ENCODE measurements at places on chromosomes 1 and 21.

DNA sequence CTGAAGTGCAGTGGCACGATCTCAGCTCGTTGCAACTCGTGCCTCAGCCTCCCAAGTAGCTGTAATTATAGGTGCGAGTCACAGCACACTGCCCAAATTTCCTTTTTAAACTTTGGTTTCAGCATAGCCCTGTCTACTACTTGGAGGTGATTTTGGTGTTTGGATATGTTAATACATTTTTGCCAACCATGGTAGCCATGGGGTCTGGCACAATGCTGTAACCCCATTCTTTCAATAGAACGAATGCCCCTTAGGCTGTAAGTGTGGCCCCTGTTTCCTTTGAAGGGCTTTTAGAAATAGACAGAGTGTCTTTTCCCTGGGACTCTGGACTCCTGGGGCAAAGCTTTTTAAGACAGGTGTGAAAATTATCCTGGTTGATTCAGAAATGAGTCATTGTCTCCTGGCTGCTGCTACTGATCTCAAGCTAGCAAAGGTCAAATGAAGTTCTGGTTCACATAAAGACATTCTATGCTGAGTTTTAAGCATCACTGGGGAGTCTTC lies 141.1 kb upstream of the RUNX1 start:
- DNase-seq = no peak

- no peak for DNase-seq
Measured at GRCh38 chr1:241413386-241413785, 56.4 kb upstream of the RGS7 start.

- peak; percentile 54 for DNase-seq
Measured at GRCh38 chr1:157574836-157575235, 22.5 kb upstream of the FCRL5 start.

DNA sequence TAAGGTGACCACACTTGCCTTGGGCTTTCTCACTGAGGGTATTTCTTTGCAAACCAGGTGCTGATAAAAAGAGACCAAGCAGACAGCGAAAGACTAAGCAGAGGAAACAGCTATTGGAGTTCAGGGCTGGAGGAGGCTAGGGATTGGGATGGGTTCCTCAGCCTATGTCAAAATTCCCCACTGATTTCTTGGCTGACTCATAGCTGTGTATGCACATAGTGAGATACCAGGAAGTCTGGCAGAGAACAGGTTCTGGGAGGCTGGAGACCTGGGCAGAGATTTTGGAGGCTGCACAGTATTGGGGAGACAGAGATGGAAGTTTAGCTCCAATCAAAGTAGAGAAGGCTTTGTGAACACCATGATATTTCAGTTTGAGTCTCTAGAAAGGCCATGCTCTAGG lies 25.3 kb downstream of the YARS1 start:
- no peak for DNase-seq

- no peak for DNase-seq
Measured at GRCh38 chr1:77310924-77311323, 29.1 kb downstream of the AK5 start.

- DNase-seq = no peak
Measured at GRCh38 chr1:76023669-76024435, 50.7 kb upstream of the ST6GALNAC3 start.

- DNase-seq = no peak
Measured at GRCh38 chr1:246794828-246795671, 70.8 kb downstream of the SCCPDH start.

DNA sequence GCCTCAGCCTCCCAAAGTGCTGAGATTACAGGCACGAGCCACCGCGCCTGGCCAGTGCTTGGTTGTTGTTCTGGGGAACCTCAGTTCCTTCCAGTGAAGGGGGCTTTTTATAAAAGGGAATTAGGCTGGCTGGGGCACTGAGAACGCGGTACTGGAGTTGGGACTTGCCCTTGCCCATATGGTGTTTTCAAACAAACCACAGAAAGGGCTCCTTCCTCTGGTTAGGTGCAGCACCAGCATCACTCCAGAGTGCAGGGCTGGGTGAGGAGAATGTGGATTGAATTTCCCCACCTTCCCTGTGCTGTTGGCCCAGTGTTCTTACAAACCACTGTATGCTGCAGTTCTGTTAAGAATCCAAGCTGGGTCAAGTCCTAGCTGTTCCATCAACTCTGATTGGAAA lies 5.3 kb downstream of the MAN1C1 start:
- no peak for DNase-seq

- peak; percentile 76 for DNase-seq
Measured at GRCh38 chr1:158203693-158204457, 23.2 kb downstream of the CD1D start.

DNA sequence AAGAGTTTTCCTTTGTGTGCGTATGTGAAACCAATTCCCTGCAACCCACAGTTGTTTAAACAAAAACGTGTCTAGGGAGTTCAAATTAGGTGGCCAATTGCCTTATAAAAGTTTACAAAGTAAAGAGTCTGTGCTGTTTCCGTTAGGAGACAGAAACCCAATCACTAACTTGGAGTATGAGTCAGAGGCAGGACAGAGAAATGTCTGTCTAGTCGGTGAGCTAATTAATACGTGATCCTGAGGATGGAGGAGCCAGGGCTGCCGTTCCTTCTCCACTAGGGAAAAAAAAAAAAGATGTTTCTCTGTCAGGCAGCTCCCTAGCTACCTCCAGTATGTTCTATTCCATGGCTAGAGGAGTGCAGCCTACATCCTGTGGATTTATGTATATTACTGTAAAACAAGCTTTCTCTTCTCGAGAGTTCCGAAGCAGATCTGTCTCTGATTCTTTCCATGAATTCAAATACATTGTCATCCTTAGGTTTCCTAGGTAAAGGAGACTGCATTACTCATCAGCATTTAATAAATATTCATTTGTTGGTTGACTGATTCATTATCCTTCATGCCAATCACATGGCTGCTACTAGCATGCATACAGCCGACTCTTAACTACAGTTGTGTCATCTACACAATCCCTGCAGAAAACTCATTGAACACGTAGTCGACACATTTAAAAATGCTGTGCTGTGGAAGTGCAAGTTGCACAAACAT lies 430.6 kb downstream of the KIF26B start:
- DNase-seq = no peak

- no peak for DNase-seq
Measured at GRCh38 chr1:47931395-47931794, 65.8 kb downstream of the TRABD2B start.

GRCh38 chr1:229869687-229870086 lies 197.4 kb upstream of the GALNT2 start:
- no peak for DNase-seq

DNA sequence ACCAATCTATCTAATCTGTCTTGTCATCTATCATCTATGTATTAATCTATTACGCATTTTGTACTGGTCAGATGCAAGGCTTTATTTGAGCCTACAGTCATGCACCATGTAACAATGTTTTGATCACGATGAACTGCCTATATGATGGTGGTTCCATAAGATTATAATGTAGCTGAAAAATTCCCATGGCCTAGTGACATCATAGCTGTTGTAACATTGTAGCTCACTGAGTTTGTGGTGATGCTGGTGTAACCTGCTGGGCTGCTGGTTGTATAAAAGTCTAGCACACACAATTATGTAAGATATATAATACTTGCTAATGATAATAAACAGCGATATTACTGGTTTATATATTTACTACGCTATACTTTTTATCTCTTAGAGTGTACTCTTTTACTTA lies 64.8 kb upstream of the IGSF5 start:
- no peak for DNase-seq

DNA sequence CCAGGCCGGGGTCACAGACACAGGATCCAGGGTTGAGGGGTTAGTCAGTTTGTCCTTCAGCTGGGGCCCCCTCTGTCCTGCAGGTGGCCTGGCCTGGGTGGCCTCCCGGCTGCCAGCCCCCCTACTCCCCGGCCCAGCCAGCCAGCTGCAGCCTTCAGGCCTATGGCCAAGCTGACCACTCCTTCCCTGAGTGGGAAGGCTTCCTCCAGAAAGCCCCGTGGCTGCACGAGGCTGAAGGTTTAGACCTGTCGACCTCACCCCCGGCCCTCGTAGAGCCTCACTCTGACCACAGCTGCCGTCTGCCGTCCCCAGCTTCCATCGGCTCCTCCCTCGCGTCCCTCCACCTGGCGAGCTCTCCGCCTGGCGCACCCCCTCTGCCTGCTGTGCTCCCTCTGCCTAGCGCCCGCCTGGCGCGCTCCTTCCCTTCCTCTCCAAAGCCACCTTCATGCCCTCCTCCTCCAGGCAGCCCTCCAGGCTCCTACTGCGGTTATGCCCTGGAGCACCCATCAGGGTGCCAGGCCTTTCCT lies 9.6 kb downstream of the TTLL10 start:
- DNase-seq = peak; percentile 13

- DNase-seq = no peak
Measured at GRCh38 chr1:79128722-79129121, 122.2 kb upstream of the ADGRL4 start.

GRCh38 chr1:220572416-220572815 lies 44.5 kb downstream of the MARK1 start:
- no peak for DNase-seq

- DNase-seq = no peak
Measured at GRCh38 chr1:238823416-238823815, 563.0 kb upstream of the CHRM3 start.

DNA sequence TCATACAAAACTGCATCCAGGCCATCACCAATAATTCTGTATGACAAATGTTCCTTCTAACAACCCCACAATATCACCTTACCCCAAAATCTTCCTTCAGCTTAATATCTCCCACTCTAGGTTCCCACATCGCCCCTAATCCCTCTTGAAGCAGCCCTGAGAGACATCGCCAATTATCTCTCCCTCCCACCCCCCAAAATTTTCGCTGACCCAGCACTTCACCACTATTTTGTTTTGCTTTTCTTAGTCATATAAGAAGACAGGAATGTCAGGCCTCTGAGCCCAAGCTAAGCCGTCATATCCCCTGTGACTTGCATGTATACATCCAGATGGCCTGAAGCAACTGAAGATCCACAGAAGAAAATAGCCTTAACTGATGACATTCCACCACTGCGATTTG lies 126.3 kb downstream of the ADGRL4 start:
- no peak for DNase-seq

- DNase-seq = no peak
Measured at GRCh38 chr1:83765125-83765524, 233.8 kb downstream of the TTLL7 start.

DNA sequence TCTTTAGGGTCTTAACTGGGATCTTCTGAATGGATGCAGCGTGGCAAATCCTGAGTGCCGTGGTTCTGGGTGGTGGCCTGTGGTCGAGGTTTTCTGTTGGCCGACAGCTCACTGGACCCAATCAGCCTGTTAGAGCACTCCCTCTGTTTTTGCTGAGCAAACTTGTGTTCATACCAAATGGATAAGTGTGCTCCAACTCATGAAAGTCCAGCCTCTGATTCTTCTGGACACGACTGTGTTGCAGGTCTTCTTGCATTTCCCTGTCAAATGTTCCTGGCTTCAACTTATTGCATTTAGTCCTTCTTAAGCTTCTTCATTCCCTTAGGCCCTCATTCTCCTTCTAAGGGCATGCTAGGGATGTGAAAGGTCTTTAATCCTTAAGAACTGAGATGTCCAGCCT lies 63.7 kb downstream of the AJAP1 start:
- no peak for DNase-seq
